Activated CD4-positive, alpha-beta T cell treated with anti-CD3 and anti-CD28 coated beads for 48 hours (primary cell): ENCODE measurements at places on chromosomes 13 and 19.

DNA sequence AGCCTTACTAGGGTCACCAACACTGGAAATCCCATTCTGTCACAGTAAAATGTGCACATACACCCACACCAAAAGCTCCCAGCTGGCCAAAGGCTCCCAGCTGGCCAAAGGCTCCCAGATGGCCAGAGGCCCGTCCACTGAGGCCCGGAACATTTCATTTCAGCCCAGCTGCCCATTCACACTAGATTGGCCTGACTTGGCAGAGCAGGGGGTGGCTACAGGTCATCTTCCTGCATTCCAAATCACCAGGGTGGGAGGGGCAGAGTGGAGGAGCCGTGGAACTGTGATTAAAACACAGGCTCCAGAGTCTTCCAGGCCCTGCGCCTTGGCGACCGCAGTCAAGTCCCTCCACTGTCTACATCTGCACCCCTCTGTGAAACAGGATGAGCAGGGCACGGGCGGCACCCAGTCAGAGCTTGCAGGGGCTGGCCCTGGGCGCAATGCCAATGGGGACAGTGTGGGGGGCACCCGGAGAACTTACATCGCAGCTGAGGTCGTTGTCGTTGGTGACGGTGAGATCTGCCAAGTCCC is 10.1 kb upstream of the PRKD2 start:
- DNase-seq = no peak

DNA sequence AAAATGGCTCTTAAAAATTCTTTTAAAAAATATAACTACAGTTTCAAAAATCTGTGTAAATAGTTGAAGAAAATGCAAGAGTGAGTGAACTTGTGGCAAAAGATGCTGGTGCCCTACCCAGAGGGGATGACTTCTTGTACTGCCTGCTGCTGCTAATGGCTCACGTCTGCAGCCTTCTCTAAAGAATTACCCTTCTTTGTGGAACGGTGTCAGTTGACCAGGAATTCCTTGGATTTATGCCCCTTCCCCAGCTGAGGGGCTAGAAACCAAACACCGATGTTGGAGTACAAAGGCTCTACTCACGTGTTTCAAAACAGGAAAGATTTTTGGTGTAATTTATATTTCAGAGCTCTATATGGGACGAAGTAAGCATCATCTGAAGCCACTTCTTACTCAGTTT is 1582.8 kb downstream of the OLFM4 start:
- no peak for DNase-seq

GRCh38 chr13:52949044-52949443 is 79.6 kb upstream of the OLFM4 start:
- no peak for DNase-seq

DNA sequence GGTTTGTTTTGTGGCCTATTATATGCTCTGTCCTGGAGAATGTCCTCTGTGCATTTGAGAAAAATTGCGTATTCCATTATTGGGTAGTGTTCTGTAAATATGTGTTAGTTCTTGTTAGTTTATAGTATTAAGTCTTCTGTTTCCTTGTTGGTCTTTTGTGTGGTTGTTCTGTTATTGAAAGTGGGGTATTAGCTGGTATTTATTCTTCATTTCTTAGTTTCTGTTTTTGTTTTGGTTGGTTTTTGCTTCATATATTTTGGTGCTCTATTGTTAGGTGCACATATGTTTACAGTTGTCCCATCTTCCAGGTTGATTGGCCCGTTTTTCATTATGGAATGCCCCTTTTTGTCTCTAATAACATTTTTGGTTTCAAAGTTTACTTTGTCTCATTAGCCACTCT is 77.3 kb downstream of the DNAJC15 start:
- DNase-seq = no peak

- peak; percentile 67 for DNase-seq
Observed at GRCh38 chr13:29594303-29594709, 1.2 kb downstream of the SLC7A1 start.

- DNase-seq = no peak
Observed at GRCh38 chr13:69796256-69796655, 311.4 kb upstream of the ATXN8OS start.

- no peak for DNase-seq
Observed at GRCh38 chr19:55032170-55032800, 5.8 kb downstream of the GP6 start.
